ENCODE measurements at places on chromosomes 6 and 20.

GRCh38 chr20:438571-439469 is 23.5 kb downstream of the TBC1D20 start:
- no peak for DNase-seq

DNA sequence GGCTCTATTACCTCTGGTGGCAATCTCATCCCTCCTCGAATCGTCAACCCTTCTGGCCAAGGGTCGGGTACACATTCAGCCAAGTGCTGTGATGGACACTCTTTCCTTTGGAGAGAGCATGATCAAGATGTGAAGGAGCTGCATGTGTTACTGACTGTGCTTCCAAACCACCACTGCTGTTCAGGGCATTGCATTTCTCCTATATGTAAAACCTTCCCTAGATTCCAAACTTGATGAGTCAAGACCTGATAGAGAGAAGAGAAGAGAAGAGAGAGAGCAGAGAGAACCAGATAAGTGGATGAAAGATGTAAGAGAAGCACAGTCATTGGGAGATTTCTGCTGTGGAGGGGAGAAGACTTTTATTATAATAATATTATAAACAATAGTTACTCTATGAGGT is 162.2 kb downstream of the KCNQ5 start:
- DNase-seq: no peak

GRCh38 chr6:160767647-160768019 is 65.6 kb downstream of the PLG start:
- DNase-seq: no peak

- DNase-seq: no peak
These were observed 5.4 kb downstream of the NPBWR2 start for GRCh38 chr20:64101731-64102621.

DNA sequence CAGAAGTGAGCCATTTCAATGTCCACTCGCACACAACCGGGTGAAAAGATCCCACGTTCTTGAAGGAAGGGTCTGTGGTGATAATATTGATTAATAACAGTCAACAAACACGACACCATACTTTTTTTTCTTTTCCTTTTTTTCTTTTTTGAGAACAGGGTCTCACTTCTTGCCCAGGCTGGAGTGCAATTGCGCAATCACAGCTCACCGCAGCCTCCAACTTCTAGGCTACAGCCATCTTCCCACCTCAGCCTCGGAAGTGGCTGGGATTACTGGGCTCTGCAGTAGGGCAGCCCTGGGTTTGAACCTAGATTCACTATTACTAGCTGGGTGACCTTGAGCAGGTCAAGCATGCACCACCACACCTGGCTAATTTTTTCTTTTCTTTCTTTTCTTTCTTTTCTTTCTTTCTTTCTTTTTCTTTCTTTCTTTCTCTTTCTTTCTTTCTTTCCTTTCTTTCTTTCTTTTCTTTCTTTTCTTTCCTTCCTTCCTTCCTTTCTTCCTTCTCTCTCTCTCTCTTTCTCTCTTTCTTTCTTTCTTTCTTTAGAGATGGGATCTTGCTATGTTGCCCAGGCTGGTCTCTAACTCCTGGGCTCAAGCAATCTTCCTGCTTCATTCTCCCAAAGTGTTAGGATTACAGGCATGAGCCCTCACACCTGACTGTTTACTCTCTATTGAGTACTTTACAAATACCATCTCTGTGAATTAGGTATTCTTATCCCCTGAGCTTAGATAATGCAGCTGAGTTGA is 123.9 kb downstream of the SNX5 start:
- no peak for DNase-seq

DNA sequence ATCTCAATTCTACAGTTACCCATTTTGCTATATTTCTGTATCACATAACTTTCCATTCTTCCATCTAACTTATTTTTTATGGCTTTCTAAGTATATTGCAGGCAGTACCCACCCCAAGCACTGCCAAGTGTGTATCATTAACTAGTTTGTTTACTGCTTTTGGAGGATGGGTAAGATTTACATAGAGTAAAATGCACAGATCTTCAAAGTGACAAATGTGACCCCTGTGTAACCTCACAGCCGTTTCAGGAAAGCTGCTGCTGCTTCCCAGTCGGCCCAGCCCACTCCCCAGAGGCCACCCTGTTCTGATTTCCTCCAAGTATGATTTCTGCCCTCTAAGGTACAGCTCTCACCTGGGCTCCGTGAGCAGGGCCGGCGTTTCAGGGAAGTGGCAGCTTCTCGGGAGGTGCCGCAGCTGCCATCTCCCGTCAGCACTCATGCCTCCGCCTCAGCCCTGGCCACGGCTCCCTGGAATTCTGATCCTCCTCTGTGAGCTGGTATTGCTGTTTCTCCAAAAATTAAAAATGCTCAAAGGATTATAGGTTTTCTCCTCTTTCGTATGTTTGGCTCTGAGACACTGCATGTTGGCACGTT is 15.0 kb upstream of the MAP1LC3A start:
- no peak for DNase-seq

- no peak for DNase-seq
These were observed 23.0 kb upstream of the MDFI start for GRCh38 chr6:41615311-41615710.
